ENCODE measurements at places on chromosomes 7 and 10.

GRCh38 chr7:157414702-157415096 is 77.9 kb downstream of the DNAJB6 start:
- DNase-seq: no peak

DNA sequence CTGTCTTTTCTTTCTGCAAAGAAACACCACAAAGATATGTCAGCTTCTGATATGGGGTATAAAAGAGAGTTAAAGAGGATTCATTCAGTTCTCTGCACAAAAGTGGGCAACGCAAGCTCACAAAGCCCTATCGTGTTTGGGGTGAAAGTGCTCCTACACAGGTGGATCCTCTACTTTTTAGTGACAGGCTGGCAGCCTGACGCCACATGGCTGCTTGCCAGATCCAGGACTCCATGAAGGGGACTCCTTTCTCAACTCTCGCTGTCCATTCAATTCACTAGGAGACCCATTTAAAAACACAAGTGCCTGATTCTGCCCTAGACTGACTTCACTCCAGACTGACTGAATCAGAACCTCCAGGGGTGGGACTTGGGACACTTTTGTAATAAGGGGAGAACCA is 8.0 kb downstream of the PARP12 start:
- DNase-seq: no peak

- no peak for DNase-seq
These were observed 16.1 kb downstream of the SNX10 start for GRCh38 chr7:26307791-26308190.

- no peak for DNase-seq
These were observed 5.3 kb upstream of the REPIN1 start for GRCh38 chr7:150363370-150363769.

DNA sequence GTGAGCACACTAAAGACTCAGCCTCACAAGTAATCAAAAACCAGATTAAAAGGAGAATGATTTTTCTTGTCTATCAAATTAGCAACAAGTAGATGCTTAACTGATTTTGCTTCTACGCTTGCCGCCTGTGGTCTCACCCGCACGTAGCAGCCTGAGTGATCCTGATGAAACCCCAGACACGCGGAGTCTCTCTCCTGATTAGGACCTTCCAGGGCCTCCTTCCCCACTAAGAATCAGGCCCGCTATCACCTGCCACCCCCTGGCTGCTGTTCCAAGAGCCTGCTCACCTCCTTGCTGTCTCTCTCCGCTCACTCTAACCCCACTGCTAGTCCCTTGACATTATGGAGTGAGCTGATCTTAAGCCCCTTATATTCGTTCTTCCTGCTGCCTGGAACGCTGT is 325.9 kb upstream of the NRP1 start:
- no peak for DNase-seq

DNA sequence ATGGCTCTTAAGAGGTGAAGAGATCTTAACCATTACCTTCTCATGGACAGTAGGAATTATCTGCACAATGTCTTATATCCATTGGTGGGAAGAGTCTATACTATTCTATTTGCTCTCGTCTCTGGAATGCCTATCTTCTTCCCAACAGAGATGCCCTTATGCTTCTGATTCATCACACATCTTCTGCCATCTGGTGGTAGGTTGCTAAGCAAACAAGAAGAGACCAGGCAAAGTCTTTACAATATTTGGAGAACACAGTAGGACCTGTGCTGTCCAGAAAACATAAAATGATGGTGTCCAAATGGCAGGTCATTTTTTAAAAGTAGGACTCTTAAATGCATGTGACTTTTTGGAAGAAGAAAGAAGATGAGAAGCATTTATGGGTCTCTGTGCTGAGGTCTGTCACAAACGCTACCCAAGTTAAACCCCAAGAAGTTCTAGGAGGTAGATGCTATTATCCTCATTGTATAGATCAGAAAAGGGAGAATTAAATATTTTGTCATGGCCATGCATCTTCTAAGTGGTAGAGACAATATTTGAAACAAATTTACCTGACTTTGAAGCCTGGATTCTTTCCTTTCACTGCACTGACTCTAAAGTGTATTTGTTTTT is 67.8 kb upstream of the NXPH1 start:
- no peak for DNase-seq

- DNase-seq: no peak
These were observed 337.8 kb upstream of the TEX47 start for GRCh38 chr7:89133357-89133756.

- DNase-seq: no peak
These were observed 10.5 kb downstream of the DAGLB start for GRCh38 chr7:6437251-6437650.

GRCh38 chr10:11023009-11023953 is 5.6 kb downstream of the CELF2 start:
- no peak for DNase-seq

DNA sequence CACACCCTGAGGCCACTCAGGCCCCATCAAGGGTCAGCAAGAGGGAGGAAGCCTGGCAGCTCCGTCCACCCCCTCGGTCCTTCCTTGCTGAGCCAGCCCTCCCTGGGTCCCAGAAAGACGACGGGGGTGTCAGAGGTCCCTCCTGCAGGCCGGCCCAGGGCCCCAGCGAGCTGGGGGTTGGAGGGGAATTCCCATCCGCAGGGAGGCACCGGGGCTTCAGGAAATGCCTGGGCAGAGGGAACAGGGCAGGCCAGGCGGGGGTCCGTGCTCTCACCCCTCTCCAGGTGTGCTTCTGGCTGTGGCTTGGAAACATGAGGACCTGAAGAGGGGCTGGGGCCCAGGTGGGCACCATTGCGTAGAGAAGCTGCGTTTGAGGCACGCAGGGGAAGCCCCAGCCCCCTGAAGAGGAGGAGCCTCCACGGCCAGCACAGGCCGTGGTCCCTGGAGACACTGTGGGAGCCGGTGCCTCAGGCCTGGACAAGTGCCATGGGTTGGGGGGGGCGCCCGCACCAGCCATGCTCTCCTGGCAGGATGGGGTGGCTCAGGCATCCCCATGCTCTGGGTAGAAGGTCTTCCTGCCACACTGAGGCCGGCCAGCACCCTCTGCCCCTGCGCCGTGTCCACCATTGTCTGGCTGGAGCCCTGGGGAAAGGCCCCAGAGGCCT is 66.7 kb downstream of the PDGFA start:
- DNase-seq: no peak

- DNase-seq: no peak
These were observed 37.5 kb downstream of the ARHGAP22 start for GRCh38 chr10:48567346-48567745.

DNA sequence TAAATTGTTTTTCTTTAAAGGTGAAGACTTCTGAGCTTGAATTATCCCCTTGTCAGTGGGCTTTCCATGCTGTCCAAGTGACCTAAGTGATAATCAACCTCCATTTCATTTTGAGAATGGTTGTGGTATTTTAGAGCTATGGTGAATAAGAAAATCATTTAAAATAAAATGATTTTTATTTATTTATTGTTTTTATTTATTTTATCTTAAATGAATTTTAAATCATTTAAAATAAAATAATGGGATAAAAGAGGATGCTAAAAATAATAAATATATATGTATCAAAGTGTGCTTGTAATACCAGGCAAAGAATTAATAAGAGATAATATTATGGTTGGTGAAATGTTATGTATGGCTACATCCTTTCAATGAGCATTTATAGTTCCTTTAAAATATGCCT is 24.5 kb downstream of the CAV1 start:
- DNase-seq: no peak

DNA sequence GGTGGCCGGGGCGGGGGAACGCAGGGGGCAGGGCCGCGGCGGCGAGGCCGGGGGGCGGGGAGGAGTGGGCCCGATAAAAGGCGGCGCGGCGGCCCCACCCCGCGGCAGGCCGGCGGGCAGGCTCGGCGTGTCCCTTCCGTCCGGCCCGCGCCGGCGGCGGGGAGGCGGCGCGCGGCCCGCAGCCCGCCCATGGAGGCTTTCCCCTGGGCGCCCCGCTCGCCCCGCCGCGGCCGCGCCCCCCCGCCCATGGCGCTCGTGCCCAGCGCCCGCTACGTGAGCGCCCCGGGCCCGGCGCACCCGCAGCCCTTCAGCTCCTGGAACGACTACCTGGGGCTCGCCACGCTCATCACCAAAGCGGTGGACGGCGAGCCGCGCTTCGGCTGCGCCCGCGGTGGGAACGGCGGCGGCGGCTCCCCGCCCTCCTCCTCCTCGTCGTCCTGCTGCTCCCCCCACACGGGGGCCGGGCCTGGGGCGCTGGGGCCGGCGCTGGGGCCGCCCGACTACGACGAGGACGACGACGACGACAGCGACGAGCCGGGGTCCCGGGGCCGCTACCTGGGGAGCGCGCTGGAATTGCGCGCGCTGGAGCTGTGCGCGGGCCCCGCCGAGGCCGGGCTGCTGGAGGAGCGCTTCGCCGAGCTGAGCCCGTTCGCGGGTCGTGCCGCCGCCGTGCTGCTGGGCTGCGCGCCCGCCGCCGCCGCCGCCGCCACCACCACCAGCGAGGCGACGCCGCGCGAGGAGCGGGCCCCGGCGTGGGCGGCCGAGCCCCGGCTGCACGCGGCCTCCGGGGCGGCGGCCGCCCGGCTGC is at the start of gene NANOS1:
TSS of gene NANOS1 (plus strand) at position 102 of the 808 bp plus-strand sequence. CDS start at position 190, 88 bp downstream.
- no peak for DNase-seq

GRCh38 chr10:114308531-114309363 is 69.7 kb downstream of the VWA2 start:
- DNase-seq: no peak

DNA sequence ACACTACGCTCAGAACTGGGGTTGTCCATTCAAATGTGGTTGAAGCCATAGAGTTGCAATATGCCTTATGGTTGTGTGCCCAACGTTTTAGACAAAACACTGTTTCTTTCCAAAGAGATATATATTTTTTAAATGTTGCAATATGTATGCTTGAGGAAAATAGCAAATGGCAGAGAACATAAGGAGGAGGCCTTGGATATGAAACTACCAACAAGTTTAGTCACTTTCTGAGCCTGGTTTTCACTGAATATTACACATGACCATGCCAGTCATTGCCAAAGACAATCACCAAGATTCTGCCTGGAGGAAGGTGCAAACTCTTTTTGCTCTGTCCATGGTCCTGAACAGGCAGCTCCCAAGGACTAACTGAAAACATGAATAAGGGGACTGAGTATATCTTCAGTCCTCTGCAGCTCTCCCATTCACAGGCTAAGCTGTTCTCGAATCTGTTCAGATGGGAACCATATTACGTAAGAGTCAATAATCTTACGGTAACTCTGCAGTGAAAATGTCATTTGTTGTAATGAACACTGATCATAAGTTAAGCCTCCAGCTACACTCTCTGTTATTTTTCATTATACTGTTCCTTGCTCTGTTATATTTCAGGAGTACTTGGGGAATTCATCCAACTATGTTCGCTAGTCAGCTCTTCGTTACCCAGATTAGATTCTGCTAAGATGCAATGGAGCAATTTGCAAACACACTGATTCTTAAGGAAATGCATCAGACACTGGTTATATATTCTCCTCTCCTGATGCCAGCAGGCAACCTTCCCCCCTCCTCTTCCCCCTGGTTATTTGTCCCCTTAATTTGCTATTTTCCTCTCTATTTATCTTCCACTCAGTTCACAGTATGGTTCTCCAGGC is 90.7 kb upstream of the C1QL3 start:
- no peak for DNase-seq

GRCh38 chr7:44787041-44787440 is 9.4 kb upstream of the PPIA start:
- DNase-seq: no peak
